ENCODE measurements at places on chromosomes 16 and 17.

GRCh38 chr16:29148131-29148691 lies 163.4 kb downstream of the LAT start:
- no peak for DNase-seq

DNA sequence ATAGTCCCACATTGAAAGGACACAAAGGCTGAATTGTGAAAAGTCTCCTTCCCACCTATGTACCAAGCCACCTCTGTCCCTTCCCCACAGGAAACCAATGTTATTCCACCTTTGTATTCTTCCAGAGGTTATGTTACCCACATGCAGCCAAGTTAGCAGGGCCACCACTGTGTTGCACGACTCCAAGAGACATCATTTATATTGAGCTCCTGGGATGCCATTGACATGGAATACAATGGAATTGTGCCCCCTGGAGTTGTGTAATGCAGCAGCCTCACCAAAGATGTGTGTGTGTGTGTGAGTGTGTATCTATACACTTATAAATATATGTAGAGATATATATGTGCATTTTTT lies 21.6 kb upstream of the MSI2 start:
- DNase-seq, result no peak

- DNase-seq, result no peak
Observed at GRCh38 chr17:82949984-82950383, 110.2 kb upstream of the ZNF750 start.

DNA sequence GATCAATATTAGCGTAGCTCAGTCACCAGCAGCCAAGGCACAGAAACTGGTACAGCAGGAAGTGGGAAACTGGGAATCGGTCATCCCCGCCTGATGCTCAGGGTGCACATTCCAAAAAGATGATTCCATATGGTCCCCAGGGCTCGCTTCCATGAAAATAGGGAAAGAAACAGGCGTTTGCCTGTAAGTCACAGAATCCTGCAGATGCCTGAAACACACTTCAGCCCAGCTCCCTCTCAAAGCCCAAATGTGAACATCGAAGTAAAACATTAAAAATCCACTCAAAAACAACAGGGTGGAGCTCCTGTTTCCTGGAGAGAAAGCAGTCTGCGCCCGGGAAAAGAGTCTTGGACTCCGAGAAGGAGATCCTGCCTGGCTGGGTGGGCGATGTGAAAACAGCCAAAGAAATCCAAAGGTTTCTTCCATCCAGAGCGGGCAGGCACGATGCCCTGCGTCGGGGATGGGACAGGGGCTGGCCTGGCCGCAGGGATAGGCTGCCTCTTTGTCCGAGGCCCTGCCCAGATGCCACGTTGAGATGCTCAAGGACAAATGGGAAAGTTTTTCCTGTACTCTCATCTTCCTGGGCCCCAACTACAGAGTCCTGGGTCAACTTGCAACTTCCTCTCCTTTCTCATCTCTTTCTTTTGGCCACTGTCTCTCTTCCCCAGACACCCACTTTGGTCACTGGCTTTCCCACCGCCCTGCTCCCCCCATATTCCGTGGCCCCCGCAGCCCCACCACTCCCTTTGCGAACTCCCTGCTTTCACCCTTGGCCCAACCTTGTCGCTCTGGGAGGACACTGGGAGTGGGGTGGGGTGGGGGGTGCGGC lies 743 bp downstream of the WIPI1 start:
- DNase-seq, result no peak

- DNase-seq, result no peak
Observed at GRCh38 chr17:48438516-48439061, 8.6 kb upstream of the SKAP1 start.

GRCh38 chr16:73042807-73043206 lies 5.1 kb downstream of the ZFHX3 start:
- DNase-seq, result no peak

DNA sequence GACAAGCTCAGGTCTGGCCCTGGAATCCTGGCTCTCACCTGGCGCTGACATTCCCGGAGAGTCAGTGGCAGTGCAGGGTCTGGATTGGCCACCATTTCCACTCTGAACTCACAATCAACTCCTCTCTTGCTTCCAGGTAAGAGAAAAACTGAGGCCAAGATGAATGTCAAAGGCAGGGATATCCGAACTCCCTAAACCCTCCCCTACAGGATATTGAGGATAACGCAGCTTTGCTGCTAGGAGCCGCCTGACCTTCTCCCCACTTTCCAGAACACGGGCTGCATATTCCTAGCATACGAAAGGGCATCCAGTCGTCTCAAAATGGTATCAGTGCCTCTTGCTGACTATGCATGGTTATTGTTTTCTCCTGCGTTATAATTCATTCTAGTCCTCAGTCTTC lies 473.4 kb downstream of the SOX9 start:
- DNase-seq, result no peak

DNA sequence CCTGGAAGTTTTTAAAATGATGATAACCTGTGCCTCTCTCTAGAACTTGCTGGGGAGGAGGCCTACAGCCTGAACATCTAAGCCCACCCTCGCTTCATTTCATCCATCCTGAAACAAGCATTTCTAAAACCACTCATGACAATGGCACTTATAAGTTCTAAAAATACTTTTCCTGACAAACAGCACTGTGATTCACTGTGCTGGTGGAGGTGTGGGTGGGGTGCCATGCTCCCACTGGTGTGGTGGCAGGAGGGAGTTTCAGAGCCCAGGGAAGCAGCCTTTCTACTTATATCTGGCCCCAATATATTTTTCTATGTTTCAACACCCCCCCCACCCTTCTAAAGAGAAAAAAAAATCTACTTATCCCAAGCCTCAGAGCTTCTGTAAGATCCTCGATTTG lies 52.6 kb downstream of the RAB11FIP4 start:
- no peak for DNase-seq

GRCh38 chr17:14149751-14150150 lies 80.4 kb downstream of the COX10 start:
- DNase-seq, result no peak

DNA sequence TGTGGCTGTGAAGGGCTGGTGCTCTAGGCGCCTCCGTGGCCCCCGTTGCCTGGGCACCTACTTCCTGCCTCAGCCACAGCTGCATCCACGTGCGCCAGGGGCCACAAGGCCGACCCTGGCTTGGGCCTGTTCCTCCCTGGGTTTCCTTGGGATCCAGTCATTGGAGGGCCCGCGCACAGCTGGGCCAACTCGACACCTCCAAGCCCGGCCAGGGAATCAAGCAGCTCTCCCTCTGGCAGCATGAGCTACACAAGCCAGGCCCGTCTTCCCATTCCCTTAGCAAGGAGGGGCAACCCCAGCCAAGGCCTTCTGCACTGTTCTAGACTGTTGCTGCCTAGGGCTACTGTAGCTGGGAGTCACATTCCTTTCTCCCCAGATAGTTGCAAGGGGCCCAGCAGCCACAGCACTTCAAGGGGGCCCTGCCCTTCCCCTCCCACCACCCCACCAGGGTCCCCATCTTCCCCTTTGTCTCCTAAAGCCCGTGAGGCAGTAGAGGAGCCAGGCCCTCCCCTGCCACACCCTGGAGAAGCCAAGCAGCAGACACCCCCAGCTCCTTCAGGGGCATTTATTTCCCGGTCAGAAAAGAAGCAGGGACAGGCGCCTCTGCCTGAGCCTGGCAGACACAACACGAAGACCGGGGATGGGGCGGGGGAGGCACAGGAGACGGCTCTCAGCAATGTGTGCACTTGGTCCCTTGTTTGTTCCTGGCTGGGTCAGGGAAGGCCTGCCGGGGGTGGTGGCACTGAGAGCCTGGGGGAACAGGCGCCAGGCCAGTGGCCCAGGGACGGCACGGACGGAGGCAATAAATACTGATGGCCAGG lies 3.8 kb downstream of the ARHGDIA start:
- peak; percentile 39 for DNase-seq

GRCh38 chr16:17235147-17235815 lies 235.5 kb downstream of the XYLT1 start:
- DNase-seq, result no peak

- peak; percentile 52 for DNase-seq
Observed at GRCh38 chr17:7260651-7261378, 1.5 kb downstream of the CLDN7 start.

DNA sequence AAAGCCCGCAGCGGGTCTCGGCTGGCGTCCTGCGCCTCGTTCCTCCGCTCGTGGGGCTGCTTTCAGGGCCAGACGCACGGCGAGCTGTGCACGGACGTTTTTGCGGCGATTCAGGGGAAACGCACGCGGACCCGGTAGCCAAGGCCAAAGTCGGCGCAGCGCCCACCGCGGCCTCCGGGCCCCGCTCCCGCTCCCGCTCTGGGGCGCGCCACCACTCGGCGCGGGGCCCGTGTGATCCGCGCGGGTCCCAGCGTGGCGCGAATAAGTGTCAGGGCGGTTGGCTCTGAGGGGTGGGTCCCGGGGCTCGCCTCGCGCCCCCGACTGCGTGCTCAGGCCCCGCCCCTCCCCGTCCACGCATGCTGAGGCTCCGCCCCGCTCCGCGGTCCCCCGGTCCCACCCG lies 694 bp upstream of the TBCD start:
- no peak for DNase-seq

- no peak for DNase-seq
Observed at GRCh38 chr17:38706505-38707216, 1.6 kb downstream of the MLLT6 start.

- no peak for DNase-seq
Observed at GRCh38 chr16:50712560-50712898, 19.1 kb downstream of the NOD2 start.

GRCh38 chr17:59534583-59534982 lies 30.8 kb upstream of the DHX40 start:
- DNase-seq, result no peak

DNA sequence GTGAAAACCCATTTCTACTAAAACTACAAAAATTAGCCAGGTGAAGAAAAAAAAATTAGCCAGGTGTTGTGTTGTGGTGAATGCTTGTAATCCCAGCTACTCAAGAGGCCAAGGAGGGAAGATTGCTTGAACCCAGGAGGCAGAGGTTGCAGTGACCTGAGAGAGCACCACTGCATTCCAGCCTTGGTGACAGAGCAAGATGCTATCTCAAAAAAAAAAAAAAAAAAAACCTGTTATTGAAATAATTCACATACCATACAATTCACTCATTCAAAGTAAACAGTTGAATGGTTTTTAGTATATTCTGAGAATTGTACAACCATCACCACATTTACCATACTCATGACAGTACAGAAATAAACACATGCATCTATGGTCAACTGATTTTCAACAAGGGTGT lies 31.0 kb downstream of the ZNRF1 start:
- no peak for DNase-seq

DNA sequence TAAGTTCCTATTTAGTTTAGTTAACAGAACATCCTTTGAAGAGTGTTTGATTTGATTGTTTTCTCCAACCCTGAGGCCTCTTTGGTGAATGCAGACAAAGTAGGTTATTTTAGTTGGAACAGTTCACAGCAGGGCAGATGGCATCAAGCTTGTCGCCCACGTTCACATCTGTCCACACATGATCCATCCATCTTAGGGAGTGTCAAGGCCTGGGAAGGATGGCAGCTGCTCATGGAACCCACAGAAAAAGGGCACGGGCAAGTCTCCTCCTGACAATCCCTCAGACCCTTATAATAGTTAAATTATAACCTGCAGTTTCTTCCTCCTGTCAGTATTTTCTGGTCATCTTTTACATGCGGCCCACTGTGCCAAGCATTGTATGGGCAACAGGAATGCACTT lies 60.2 kb downstream of the KNOP1 start:
- no peak for DNase-seq

DNA sequence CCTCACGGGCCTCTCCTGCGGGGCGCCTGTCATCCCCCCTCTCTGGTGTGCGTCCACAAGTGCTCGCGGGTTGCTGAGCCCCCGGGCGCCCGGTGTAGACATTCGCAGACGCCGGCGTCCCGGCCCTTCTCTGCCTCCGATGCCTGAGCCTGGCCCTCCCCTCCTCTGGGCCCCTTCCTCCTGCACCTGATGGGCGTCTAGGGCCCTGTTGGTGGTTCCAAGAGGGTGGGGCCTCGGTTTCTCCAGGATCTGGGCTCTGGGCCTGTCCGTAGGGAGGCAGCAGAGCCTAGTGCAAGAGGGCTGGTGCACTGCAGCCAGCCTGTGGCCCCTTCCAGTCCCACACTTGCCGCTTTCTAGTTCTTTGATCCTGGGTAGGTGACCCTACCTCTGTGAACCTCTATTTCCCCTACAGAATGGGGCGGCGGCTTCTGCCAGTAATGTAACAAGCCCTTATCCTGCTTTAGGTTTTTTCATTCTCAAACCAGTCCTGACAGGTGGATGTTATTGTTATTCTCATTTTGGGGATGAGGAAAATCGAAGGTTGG lies 623 bp downstream of the E4F1 start:
- peak; percentile 58 for DNase-seq
